NCI-H460 (cell line): ENCODE measurements at places on chromosomes 5 and 9. TPM values are rescaled to one million over a fixed set of nuclear protein-coding genes. Genes with fewer than 3 reads are reported as not detected.

WNT8A gene
- not detected in 2 replicates for total RNA-seq

ANKRD18B gene
- total RNA-seq: 4.8 and 7.9 TPM in 2 replicates

FRMD3 gene
- total RNA-seq: 2.7 TPM in 2 replicates

DNA sequence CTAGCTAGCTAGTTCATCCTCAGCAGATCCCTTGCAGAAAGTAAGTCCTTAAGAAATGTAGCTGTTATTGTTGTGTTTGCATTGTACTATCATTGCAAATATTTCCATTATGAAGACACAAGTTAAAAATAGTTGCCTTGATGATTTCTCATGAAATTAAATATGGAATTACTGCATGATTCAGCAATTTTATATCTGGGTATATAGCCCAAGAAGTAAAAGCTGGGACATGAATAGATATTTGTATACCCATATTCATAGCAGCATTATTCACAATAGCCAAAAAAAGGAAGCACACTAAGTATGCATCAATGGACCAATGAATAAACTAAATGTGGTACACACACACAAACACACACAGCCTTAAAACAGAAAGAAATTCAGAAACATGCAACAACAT, 6.8 kb downstream of the IFNB1 start:
- no peak for DNase-seq

CDC20B gene
- not detected in 2 replicates for total RNA-seq

DNA sequence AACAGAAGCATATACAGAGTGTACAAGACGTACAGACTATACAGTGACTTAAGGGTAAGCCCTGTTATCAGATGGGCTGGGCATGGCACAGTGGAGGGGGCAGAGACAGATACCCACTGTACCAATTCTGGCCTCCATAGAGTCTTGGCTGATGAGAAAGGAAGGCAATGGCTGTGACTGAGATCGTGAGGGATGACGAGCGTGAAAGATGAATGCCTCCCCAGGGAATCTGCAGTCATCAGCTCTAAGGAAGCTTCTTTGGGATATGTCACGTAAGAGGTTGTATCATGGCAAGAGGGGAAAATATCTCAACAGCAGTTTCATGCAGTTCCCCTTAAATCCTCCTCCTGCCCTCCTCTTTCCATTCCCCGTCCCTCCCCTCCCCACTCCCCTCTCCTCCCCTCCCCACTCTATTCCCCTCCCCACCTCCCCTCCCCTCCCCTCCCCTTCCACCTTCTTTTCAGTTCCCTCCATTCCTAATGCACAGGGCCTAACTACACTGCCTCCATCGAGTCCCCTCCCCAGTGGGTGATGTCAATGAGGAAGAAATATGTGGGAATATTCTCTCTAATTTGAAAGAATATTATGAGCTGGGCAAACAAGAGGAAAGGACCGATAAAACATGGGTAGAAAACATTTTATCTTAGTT, 226.4 kb upstream of the DAP start:
- DNase-seq: no peak

DNA sequence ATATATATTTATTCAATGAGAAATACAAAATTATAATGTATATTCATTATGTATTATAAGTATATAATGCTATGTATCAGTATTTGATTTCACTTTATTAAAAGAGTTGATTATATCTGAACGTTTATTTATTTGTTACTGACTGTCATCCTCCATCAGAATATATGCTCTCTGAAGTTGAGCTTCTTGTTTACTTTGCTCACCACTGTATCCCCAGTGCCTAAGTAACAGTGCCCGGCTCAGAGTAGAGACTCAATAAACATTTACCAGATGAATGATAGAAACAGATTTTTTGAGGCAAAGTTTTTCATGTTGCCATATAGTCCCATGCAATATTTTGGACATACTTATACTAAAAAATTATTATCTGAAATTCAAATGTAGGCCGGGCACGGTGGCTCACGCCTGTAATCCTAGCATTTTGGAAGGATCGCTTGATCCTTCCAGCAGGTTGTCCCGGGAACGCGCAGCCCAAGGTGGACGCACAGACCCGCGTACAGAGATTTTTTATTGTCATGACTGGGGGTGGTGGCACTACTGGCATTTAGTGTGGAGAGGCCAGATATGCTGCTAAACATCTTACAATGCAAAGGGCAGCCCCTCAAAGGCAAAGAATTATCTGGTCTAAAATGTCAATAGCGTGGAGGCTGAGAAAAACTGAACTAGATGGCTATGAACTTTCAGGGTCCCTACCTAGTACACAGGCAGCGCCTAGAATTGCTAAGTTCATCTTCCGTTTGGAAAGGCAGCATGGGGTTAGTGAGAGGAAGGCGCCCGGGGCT, 761 bp upstream of the DNAJC25 start:
- no peak for DNase-seq

RAD17 gene
- total RNA-seq: 25.8 and 34.6 TPM in 2 replicates

GRCh38 chr5:36607114-36607571, 737 bp downstream of the SLC1A3 start:
- DNase-seq: peak; percentile 30

DNA sequence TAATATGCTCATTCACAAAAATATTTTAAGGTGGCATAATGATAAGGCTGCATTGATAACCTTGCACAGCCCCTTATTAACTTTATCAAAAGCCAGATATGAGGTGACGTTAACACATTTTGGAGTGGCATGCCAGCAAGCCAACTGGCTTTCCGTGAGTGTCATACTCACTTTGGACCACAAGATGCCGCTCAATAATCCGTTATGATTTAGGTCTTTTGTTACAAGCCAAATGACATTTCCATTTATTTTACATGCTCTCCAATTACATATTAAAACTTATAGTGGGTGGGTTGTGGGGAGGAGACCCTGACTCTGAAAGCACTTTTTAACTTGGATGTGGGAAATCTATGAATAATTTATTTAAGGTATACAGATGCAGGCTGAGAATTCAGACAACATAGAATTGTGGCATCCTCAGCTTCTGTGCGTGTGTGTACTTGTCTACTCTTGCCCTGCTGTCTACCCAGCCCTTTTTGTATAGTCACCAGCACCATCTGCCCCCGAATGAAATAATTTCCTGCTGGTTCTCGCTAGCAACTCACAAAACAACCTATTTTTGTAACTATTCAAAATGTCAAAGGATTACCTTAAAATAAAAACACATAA, 305.1 kb downstream of the PSAT1 start:
- peak; percentile 67 for DNase-seq

PCDHGB5 gene
- total RNA-seq: 0.72 and 1.6 TPM in 2 replicates

GRCh38 chr9:72362118-72362531, 2.9 kb downstream of the ZFAND5 start:
- no peak for DNase-seq

GRCh38 chr9:91056917-91057316, 255.3 kb downstream of the SYK start:
- no peak for DNase-seq

DNA sequence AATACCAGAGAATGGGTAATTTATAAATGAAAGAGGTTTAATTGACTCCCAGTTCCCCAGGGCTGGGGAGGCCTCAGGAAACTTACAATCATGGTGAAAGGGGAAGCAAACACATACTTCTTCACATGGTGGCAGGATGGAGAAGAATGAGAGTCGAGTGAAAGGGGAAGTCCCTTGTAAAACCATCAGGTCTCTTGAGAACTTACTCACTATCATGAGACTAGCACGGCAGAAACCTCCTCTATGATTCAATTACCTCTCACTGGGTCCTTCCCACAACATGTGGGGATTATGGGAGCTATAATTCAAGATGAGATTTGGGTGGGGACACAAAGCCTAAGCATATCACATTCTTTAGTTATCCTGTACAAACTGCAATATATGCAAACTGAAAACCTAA, 609.4 kb downstream of the MTRR start:
- no peak for DNase-seq

- no peak for DNase-seq
Observed at GRCh38 chr5:82405161-82405560, 127.0 kb upstream of the RPS23 start.

DNA sequence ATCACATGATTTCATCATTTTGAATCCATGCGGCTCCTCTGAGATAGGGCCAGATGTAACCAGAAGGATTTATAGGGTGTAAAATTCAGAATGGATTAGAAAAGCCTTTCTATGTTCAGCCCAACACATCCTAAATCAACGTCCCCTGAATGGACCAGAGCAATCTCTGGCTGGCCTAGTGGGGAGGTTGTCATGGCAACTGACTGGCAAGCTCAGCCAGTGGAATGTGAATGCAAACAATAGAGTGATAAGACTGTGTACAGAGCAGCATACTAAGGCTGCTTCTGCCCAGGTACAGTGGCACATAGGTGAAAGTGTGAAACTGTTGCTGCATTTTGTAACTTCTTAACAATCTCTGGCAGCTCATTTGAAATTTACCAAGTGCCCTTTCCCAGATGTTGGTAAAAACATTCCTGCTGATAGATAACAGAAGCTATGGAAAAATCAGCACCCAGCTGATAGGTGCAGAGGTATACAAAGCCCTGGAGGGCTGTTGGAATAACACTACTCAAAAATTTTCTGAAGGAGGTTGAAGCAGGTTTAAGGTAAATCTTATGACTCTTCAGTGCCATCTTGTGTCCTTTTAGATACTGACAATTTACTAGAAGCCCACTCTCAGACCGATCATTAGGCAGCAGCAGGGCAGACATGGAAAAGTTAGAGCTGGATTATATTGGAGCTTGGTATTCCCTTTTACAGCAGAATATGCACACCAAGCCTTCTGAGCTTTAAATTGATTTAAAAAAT, 267.2 kb downstream of the RAB3C start:
- peak; percentile 56 for DNase-seq

GRCh38 chr5:132474131-132474723, 16.3 kb downstream of the IRF1 start:
- DNase-seq: no peak

DNA sequence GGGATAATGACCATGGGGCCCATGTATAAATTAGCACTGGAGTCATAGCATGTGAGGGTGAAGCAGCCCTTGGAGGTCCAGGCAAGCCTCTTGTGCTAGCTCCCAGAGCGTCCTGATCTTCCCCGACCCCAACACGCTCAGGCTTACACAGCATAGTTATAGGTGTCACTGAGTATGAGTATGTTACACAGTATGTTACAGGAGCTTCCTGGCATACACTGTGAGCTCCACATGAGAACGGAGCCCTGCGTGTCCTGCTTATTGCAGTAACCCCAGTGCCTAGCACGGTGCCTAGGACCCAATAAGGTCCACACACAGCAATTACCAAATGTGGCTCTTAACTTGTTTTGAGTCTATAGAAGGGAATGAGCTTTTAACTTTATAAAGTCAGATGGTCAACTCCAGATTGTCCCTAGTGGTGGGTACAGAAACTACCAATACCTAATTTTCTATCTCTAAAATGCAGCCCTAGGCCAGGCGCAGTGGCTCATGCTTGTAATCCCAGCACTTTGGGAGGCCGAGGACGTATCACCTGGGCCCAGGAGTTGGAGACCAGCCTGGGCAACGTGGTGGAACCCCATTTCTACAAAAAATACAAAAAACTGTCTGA, 64.1 kb downstream of the PLAC8L1 start:
- DNase-seq: no peak

DNA sequence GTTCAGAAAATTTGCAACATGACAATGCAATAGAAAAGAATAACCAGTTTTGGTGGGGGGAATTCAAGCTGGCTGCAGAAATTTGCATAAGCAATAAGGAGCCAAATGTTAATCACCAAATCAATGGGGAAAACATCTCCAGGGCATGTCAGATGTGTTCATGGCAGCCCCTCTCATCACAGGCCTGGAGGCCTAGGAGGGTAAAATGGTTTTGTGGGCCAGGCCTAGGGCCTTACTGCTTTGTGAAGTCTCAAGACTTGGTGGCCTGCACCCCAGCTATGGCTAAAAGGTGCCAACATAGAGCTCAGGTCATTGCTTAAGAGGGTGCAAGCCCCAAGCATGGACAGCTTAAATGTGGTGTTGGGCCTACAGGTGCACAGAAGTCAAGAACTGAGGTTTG, 29.7 kb upstream of the SLC36A1 start:
- DNase-seq: no peak

DOCK8 gene
- total RNA-seq: 0.12 and 0.69 TPM in 2 replicates

GRCh38 chr9:33465596-33466564, 7.8 kb downstream of the NOL6 start:
- DNase-seq: no peak

GRCh38 chr9:128899566-128900322, 17.8 kb downstream of the LRRC8A start:
- no peak for DNase-seq

- DNase-seq: no peak
Observed at GRCh38 chr5:65037831-65038815, 269.4 kb downstream of the CWC27 start.

DNA sequence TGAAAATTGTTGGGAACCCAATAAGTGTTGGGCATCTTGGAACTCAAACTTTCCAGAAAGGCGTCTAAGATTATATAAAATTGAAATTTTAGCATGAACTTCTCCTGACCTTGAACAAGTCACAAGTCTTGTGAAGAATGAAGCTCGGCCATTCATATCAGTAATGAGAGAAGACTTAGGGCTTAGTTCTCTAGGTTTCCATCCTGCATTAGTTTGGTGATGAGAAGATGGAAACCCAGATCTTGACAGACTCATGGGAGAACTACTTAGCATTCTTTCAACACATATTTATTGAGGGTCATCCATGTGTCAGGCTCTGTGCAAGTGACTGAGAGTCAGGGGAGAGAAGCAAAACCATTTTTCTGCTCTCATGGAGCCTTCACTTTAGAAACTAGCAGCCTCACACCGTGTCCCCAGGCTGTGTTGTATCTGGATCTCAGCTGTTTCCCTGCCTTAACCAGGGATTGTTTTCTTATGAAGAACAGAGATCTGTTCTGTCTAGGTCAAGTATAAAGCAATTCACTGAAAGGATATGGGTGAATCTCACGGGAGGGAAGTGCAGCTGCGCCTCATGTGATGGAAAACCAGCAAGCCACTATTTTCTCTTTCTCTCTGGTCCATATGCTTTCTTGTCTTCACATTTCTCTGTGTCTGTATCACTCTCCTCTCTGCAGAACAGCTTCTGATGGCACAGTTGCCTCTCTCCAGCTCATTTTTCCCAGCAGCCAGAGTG, 3.4 kb downstream of the GARNL3 start:
- no peak for DNase-seq

NUDT2 gene
- total RNA-seq: 15.6 and 16.2 TPM in 2 replicates
